Left kidney (tissue), 8 donors: ENCODE measurements at places on chromosomes 7 and 10.

DNA sequence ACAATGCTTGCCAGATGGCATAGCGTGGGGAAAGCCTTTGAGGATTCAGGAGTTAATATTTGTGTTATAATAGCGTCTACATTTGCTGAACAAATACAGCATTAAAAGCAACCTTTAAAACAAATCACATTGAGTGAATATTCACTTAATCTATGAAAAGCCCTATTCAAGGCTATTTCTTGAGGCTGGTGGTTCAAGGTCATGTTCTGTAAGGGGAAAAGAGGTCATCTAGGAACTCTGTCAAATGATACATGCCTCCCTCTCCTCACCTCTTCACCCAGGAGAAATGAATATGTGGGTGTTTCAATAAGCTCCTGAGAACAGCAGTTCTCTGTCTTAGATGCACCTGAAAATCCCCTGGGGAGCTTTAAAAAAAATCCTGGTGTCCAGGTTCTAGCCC lies 303.0 kb downstream of the ELMO1 start:
- no peak for DNase-seq

DNA sequence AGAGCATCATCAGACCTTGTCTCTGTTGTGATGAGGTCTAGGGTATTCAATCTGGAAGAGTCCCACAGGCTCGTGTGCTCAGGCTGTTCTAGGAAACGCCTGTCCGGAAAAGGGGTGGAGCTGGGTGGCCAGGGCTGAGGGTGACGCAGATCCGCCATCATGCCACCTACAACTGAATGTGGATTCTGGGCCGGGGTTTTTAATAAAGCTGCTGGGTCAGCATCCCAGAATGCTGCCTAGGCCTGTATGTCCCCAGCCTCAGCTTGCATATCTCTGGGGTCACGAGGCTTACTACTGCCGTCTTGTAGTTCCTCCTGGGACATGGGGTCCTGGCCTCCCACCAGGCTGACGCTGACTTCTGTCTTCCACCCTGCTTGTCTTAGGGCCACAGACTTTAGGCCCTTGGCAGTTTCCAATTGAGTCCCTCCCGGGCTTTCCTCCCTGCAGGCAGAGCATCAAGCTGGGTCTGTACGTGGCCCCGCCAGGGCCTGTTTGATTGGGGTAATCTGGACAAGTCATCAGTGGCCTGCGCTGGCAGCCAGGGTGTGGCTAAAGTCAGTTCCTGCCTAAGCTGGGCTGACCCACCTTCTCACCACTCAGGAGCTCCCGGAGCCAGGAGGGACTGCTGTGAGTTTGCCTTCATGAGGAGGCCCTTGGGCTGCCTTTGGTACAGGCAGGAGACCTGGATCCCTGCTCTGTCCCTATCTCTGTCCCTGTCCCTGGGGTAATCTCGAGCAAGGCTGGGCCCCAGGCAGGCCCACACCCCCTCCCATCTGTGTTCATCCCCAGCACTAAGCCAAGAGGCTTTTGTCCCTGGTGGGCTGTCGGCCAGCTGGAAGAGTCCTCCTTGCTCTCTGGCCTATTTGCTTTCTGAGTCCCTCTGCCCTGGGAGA lies 79.9 kb downstream of the ZMIZ1 start:
- no peak for DNase-seq

DNA sequence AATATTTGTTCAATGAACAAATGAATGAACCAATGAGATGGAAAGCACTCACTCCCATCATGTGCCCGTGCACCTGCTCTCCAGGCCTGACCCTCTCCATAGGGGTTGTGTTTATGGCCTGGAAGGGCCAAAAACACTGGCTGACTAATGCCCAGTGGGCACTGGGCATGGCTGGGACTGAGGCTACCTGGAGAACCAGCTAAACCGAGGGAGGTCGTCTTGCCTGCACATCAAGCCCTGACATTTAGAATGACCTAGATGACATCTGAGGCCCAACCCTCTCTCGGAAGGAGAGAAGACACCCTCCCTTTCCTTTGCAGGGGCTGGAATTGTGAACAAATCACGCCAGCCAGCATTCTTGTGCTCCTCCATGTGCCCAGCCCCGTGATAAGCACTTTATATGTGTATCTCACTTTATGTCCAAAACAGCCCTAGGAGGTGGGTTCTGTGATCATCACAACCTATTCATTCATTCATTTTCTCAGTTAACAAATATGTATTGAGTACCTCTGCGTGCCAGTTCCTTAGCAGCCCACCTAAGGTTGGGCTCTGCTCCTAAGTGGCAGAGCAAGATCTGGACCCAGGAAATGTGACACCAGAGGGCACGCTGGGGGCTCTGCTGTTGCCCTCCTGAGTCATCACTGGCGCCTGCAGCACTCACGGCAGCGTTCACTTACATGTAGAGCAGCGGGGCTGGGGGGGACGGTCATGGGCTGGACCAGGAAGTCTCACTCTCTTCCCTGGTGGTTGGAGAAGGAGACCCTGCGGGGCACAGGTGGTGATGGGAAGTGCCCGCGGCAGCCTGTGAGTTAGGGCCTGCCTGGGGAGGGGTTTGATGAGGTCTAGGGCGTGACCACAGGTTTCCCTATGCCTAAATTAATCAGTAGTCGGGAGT lies 52.0 kb downstream of the TSPAN15 start:
- no peak for DNase-seq

GRCh38 chr7:53383131-53383530 lies 347.7 kb downstream of the POM121L12 start:
- no peak for DNase-seq

DNA sequence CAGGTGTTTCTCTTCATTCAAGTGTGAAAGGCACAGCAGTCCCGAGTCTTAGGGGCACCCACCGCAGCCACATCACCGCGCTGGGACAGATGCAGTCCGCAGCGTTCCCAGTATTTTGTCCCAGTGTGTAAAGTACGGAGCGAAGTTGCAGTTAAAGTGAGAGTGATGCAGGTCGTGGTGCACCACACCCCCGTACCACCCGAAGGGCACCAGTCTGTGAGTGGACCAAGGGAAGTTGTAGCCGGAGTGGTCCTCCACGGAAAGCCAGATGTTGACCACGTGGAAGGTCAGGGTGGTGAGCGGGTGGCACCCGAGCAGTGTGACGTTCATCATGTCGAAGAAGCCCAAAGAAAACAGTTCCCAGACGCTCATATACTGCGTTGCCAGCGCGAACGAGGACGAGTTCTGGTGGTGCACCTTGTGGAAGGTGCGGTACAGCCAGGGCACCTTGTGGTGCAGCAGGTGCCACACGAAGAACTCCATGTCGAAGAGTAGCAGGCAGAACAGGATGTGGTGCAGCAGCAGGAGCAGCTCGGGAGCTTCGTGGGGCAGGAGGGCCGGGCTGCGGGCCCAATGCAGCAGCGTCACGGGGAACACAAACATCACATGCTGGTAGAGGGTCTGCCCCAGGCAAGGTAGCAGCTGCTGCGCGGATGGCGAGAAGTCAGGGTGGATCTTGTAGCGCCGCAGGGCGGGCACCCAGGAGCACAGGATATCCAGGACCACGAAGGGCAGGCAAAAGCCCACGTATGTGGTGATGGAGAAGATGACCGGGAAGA lies 526 bp downstream of the CH25H start:
- no peak for DNase-seq

DNA sequence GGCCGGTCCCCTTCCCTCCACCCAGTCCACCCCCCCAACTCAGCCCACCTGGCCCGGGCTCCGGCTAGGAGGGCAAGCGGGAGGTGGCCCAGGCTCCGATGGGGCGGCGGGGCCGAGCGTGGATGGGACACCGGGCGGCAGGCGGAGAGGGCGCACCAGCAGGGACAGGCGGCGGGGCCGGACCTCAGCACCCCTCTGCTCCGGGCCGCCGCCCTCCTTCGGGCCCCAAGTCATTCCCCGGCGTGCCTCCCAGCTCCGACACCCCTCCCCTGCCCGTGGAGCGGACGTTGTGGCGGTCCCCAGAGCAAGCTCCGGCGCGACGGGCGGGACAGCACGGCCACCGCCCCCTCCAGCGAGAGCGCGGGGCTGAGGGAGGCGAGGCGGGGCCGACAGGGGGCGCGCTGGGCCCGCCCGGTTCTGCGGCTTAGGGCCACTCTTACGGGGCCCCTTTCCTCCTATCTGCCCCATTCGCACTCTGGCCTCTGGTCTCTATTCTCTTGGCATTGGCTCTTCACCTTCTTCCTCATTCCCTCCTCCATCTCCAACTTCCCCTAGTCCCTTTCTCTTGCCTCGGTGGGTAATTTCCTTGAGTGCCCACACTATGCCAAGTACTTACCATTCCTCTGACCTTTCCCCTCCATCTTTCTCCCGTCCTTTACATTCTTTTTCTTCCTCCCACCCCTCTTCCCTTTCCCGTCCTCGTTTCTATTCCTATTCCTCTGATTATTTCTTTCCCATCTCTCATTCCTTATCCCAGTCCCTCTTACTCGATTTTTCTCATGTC lies 701 bp upstream of the GBX1 start:
- DNase-seq: no peak
